ENCODE measurements at places on chromosomes 11 and 22. TPM values are rescaled to one million over a fixed set of nuclear protein-coding genes. Genes with fewer than 3 reads are reported as not detected.

The OR52E8 gene
- polyA plus RNA-seq, result not detected

The LDHA gene
- 482 TPM for polyA plus RNA-seq

The SLC2A11 gene
- 7.0 TPM for polyA plus RNA-seq

- DNase-seq, result peak; percentile 68
Observed at GRCh38 chr11:17695454-17696441, 23.6 kb upstream of the MYOD1 start.
